ENCODE measurements at places on chromosomes 3 and 15.

- DNase-seq = no peak
Measured at GRCh38 chr15:70375006-70375431, 277.3 kb upstream of the TLE3 start.

GRCh38 chr3:159796226-159796625, 192.4 kb upstream of the IL12A start:
- DNase-seq = no peak

GRCh38 chr15:43241100-43241499, 20.3 kb upstream of the EPB42 start:
- no peak for DNase-seq

DNA sequence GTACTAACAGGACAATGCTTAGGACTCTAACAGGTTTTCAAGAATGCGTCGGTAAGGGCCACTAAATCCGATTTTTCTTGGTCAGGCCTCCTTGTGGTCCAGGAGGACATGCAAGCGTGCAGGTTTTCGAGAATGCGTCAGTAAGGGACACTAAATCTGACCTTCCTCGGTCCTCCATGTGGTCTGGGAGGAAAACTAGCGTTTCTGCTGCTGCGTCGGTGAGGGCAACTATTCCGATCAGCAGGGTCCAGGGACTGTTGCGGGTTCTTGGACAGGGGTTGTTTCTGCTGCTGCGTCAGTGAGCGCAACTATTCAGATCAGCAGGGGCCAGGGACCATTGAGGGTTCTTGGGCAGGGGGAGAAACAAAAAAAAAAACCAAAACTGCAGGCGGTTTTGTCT, 7.8 kb upstream of the UBP1 start:
- no peak for DNase-seq

GRCh38 chr3:149989307-149989706, 18.6 kb upstream of the PFN2 start:
- no peak for DNase-seq

- peak; percentile 95 for DNase-seq
Measured at GRCh38 chr3:188179006-188179966, 25.3 kb downstream of the LPP start.

GRCh38 chr3:171556148-171556547, 95.9 kb upstream of the TNIK start:
- no peak for DNase-seq

GRCh38 chr3:122356402-122356801, 26.6 kb downstream of the MIX23 start:
- DNase-seq = peak; percentile 2

DNA sequence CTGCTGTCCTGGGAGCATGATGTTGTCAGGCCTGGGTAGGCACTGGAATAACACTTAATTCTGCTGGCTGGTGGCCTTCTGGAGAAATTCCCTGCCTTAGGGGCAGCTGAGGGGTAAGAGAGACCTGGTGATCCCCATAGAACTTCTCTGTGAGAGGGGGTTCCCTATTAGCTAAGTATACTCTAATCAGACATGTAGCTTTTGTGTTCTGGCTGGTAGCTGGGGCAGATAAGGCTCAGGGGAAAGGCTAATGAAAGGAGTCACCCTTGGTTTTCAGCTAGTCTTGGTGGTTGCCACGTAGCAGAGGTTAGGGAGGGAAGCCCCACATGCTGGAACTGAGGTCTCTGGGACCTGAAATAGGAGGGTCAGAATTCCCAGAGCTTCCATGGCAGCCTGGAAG, 952 bp upstream of the HDDC3 start:
- DNase-seq = no peak

DNA sequence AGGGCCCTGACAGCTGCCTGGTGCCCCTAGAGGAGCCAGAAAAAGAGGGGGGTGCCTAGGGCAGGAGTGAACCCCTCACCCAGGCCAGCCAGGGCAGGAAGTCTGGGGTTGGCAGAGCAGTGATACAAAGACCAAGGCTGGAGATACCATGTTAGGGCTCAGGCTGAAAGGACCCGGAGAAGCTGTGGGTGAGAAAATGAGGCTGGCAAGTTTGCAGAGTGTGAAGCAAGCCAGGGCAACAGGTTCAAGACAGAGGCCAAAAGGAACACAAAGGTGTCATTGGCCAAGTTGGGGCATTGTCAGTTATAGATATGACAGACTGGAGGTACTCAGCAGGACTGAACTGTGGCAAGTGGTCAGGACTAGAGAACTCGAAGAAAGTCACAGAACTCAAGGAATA, 40.6 kb upstream of the IREB2 start:
- DNase-seq = no peak

DNA sequence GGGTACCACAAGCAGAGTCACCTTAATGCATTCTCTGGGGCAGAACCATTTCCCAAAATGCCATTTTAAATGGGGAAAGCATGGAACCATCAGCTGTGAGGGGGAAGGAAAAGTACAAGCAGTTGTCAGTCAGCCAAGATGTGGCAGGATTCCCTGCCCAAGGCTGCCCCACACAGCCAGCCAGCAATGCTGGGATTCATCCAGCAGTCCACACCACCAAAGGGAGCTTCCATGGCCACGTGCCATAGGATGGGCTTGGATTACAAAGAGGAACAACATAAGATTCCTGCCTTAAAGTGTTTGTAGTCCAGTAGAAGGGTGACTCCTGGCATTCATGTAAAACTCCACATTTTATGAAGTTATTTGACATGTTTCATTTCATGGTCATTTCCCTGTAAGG, 233.3 kb downstream of the SHOX2 start:
- no peak for DNase-seq

- no peak for DNase-seq
Measured at GRCh38 chr15:74752531-74752930, 3.9 kb downstream of the CYP1A2 start.

DNA sequence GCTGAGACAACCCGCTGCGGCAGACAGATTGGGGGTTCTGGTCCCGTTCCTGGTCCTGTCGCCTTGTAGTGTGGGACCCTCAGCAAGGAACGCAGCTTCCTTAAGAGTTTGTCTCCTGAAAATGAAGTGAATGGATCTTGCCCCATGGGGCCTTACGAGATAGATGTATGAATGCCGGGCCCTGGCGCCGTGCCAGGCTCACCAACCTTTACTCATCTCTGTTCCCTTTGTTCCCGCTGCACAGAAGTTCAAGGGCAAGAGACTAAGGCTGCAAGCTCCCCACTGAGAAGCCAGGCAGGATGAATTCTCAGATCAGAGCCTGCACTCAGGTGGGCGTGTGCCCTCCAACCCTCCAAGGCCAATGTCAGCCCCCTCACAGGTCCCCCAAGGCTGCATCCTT, 162.7 kb upstream of the IQSEC1 start:
- peak; percentile 7 for DNase-seq

- DNase-seq = no peak
Measured at GRCh38 chr15:68507447-68507846, 71.3 kb upstream of the CORO2B start.

- no peak for DNase-seq
Measured at GRCh38 chr15:48559285-48559684, 86.2 kb downstream of the FBN1 start.

- DNase-seq = no peak
Measured at GRCh38 chr3:123423031-123423430, 25.9 kb downstream of the ADCY5 start.

GRCh38 chr3:48553886-48554845, 2.4 kb downstream of the PFKFB4 start:
- DNase-seq = no peak

DNA sequence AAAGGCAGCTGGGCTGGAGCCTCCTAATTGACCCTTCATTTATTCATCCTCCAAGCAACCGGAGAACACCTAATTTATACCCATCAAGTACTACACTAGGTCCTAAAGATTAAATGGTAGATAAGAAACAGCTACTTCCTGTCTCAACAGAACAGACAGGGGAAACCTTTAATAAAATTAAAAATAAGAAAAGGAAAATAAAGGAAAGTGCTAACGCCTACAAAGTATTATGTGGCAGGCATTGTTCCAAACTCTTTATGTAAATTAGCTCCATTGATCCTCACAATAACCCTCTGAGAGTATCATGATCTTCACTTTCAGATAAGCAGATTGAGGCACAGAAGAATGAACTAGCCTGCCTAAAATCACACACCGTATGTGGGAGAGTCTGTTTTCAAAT, 139.5 kb downstream of the CNTN6 start:
- DNase-seq = no peak

DNA sequence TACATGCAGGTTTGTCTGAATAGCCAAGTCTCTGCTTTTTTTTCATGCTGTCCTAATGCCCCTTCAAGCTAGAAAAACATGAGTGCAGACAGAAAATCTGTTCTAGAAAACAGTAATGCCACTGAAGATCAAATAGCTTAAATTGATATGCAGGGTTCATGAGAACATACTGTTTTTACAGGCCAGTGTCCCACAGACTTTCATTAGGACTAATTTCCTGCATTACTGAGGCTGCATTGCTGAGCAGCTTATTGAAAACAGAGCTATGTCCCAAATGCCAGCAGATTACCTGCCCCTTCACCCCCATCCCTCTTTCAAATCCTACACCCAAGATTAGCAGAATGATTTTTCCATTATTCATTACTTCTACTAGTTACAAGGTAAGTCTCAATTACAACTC, 665 bp downstream of the TM4SF18 start:
- no peak for DNase-seq

DNA sequence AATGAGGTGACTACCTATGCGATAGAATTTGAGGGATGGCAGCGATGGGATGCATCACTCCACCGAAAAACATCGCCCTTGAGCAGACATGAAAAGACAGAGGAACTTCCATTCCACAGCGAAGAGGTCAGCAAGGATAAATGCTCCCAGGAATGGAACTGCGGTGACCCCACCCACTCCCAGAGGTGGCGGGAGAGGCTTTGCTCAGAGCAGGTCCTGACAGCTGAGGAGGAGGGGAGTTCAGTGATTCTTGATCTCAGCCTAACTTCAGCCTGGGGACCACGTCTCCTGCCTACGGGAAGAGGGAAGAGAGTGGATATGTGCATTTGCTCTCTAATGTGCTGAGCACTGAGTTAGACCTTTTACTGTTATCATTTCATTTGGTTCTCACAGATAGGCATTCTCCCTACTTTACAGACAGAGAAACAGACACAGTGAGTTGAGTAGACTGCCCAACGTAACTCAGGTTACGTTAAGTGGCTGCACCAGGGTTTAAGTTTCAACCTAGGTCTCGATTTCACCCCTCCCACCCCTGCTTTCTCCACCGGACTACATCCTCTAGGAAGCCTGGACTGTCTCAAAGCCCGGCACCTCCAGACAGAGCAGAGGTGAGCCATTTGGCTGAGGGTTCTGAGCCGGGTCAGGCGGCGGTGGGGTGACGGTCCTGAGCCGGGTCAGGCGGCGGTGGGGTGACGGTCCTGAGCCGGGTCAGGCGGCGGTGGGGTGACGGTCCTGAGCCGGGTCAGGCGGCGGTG, 170.0 kb downstream of the RAB11A start:
- DNase-seq = no peak

GRCh38 chr3:66644549-66644948, 143.7 kb upstream of the LRIG1 start:
- no peak for DNase-seq

DNA sequence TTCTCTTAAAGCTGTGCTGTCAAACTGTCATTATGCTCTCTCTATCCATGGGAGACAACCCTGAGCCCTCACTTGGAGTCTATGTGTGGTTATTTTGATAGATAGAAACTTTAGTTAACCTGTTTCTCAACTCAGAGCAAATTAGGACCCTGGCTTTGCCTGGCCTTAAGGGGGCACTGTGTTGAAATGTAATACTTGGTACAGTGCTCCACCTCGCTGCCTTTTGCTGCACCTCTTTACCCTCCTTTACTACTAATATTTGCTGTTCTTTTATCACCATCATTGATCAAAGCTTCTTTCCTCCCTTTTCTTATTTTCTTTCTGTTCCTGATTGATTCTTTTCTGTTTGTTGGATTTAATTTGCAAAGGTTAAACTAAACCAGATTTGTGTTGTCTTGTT, 34.3 kb downstream of the STT3B start:
- DNase-seq = no peak

DNA sequence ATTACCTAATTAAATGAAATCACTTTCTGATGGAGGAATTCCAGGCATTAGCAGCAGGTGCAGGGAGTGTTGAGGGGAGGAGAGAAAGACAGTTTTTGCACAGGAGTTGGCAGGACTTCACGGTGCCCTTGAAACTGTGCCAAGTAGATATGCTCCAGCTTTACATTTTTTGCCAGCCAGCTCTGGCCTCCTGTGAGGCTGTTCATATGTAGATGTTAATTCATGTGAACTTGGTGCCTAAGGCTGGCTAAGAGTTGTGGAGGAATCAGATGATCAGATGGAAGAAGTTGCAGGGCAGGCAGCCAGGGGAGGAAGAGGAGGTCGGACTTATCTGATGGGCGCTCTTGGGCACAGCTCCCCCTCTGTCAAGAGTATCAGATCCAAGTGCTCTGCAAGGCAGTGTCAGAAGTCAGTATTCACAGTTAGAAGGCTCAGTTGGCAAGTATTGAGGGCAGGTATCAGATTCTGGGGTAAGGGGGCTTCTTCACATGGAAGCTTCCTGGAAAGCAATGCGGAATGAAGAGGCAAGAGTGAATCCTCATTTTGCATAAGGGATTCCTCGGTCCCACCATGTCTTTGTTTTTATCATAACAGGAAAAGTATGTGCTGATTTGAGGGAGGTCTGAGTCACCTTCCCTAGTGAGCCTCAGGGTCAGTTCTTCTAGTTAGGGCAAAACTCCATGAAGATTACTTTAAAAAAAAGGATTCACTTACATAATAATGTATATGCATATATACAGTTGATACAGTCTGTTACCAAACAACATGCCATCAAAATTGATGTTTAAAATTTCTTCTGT, 172.6 kb upstream of the UMPS start:
- no peak for DNase-seq

DNA sequence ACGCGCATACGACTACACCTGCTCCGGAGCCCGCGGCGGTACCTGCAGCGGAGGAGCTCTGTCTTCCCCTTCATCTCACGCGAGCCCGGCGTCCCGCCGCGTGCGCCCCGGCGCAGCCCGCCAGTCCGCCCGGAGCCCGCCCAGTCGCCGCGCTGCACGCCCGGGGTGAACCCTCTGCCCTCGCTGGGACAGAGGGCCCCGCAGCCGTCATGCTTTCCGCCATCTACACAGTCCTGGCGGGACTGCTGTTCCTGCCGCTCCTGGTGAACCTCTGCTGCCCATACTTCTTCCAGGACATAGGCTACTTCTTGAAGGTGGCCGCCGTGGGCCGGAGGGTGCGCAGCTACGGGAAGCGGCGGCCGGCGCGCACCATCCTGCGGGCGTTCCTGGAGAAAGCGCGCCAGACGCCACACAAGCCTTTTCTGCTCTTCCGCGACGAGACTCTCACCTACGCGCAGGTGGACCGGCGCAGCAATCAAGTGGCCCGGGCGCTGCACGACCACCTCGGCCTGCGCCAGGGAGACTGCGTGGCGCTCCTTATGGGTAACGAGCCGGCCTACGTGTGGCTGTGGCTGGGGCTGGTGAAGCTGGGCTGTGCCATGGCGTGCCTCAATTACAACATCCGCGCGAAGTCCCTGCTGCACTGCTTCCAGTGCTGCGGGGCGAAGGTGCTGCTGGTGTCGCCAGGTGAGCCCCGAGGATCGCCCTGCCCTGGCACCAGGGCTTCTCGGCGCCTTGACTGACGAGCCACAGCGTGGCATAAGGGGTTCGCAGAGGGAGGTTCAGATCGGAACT, 420 bp downstream of the SLC27A2 start:
- DNase-seq = no peak
